ENCODE measurements at places on chromosomes 7 and 10. TPM values are rescaled to one million over a fixed set of nuclear protein-coding genes. Genes with fewer than 3 reads are reported as not detected.

Gene PDZD8
- 33.3 TPM for total RNA-seq

Gene GIMAP5
- 30.8 TPM for total RNA-seq

Gene PDE1C
- 31.8 TPM for total RNA-seq

Gene PNLIPRP3
- not detected for total RNA-seq

Gene AGR2
- not detected for total RNA-seq

Gene OR2A5
- total RNA-seq, result not detected

Gene ZNF488
- total RNA-seq, result 1.0 TPM

Gene CLDN4
- total RNA-seq, result 0.42 TPM

- H3K27me3 ChIP-seq, result no peaks in the 10 kb centered on the region
- no peak for DNase-seq
- H3K36me3 ChIP-seq, result no peaks in the 10 kb centered on the region
- no peaks in the 10 kb centered on the region for H3K4me1 ChIP-seq
- H3K27ac ChIP-seq, result no peak overlapping the region
Measured at GRCh38 chr10:132907821-132908620, 34.3 kb downstream of the CFAP46 start.

- no peak for DNase-seq
- H3K4me1 ChIP-seq, result no peaks in the 10 kb centered on the region
- H3K27ac ChIP-seq, result no peak overlapping the region
- H3K27me3 ChIP-seq, result no peaks in the 10 kb centered on the region
- H3K36me3 ChIP-seq, result no peaks in the 10 kb centered on the region
- no peak overlapping the region for H3K4me3 ChIP-seq
Measured at GRCh38 chr10:111360260-111360925, 283.6 kb downstream of the ADRA2A start.

- no peaks in the 10 kb centered on the region for H3K27me3 ChIP-seq
- no peak for DNase-seq
- no peaks in the 10 kb centered on the region for H3K36me3 ChIP-seq
- no peaks in the 10 kb centered on the region for H3K4me1 ChIP-seq
- H3K27ac ChIP-seq, result no peak overlapping the region
Measured at GRCh38 chr7:45985902-45986301, 64.8 kb upstream of the IGFBP3 start.

DNA sequence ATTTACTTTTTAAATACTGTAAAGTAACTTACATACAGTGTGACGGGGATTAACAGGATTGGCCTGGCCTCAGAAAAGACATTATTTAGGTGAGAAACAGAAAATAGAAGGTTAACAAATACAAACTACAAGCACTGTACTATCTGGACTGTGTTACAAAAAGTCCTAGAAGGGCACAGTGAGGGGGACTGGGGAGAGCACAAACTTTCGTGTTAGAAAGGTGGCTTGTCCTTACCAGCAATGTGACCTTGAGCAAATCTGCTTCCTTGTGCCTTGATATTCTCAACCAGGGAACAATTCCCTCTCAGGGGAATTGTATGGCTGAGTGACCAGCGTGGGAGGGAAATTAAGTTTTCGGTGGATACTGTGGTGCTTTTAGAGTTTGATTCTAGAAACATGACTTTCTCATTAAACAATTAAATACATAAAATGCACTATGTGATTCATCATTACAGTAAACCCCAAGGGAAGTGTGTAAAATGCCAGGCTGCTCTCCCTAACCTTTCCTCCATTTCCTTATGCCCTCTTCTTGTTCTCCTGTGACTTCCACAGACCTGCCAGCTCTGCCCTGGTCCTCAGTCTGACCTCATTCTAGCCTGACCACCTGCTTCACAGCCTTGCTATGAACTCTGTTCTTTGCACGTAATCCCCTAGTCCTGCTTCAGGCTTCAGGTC, 57.7 kb downstream of the OSBPL3 start:
- no peak overlapping the region for H3K27ac ChIP-seq
- H3K36me3 ChIP-seq, result no peaks in the 10 kb centered on the region

GRCh38 chr7:4803397-4804241, 28.2 kb downstream of the AP5Z1 start:
- H3K4me3 ChIP-seq, result no peak overlapping the region
- H3K27ac ChIP-seq, result no peak overlapping the region
- DNase-seq, result no peak
- no peaks in the 10 kb centered on the region for H3K27me3 ChIP-seq
- no peaks in the 10 kb centered on the region for H3K4me1 ChIP-seq
- no peaks in the 10 kb centered on the region for H3K36me3 ChIP-seq

GRCh38 chr10:101563007-101563406, 25.1 kb downstream of the POLL start:
- peaks cover 83% of the 10 kb centered on the region for H3K27me3 ChIP-seq
- DNase-seq, result no peak
- H3K4me3 ChIP-seq, result no peak overlapping the region
- no peaks in the 10 kb centered on the region for H3K36me3 ChIP-seq

GRCh38 chr7:2362385-2363088, 7.9 kb downstream of the EIF3B start:
- H3K27me3 ChIP-seq, result no peaks in the 10 kb centered on the region
- no peak for DNase-seq
- no peak overlapping the region for H3K27ac ChIP-seq

DNA sequence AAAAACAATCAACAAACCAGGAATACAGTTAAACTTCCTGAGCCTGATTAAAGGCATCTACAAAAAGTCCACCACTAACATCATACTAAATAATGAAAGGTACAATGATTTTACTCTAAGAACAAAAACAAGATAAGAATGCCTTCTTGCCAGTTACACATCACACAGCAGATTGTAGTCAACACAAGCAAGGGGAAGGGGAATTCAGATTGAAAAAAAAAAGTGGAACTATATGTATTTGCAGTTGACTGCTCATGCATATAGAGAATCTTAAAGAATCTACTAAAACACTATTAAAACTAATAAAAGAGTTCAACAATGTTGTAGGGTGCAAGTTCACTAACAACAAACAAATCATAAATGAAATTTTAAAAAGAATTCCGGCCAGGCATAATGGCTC, 28.5 kb downstream of the ZNF33B start:
- H3K4me1 ChIP-seq, result no peaks in the 10 kb centered on the region
- DNase-seq, result no peak
- H3K27me3 ChIP-seq, result no peaks in the 10 kb centered on the region
- no peak overlapping the region for H3K27ac ChIP-seq

GRCh38 chr7:158710651-158711102, 6.1 kb upstream of the NCAPG2 start:
- H3K27me3 ChIP-seq, result no peaks in the 10 kb centered on the region
- DNase-seq, result no peak
- H3K36me3 ChIP-seq, result no peaks in the 10 kb centered on the region
- H3K27ac ChIP-seq, result no peak overlapping the region
- no peak overlapping the region for H3K4me3 ChIP-seq
- H3K4me1 ChIP-seq, result peaks cover 7% of the 10 kb centered on the region

DNA sequence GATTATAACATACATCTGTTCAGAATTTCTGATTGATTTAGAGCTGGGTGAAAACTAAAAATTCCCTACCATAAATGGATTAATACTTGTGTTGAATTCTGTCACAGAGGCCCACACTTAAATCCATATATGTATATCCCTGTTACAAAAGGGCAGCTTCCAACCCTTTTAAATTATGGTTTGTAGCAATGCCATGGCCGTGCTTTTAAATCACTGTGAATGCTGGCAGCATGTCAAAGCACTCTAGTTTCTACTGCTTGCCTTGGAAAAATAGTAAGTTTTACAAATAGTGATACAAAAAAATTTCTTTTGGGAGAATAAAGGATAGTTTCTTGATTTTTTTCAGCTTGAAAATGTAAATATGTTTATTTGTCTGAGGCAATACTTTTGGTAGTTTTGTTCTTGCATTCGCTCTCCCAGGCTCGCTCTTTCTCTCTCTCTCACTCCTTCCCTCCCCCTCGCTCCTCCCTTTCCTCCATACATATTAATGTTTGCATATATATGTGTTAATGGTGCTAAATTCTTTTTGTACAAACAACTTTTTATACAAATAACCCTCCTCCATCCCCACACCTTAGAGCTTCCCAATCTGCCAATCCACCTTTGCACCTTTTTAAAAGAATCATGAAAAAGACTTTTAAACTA, 29.8 kb downstream of the TES start:
- no peaks in the 10 kb centered on the region for H3K36me3 ChIP-seq
- H3K27ac ChIP-seq, result no peak overlapping the region
- H3K27me3 ChIP-seq, result no peaks in the 10 kb centered on the region
- no peak overlapping the region for H3K4me3 ChIP-seq

DNA sequence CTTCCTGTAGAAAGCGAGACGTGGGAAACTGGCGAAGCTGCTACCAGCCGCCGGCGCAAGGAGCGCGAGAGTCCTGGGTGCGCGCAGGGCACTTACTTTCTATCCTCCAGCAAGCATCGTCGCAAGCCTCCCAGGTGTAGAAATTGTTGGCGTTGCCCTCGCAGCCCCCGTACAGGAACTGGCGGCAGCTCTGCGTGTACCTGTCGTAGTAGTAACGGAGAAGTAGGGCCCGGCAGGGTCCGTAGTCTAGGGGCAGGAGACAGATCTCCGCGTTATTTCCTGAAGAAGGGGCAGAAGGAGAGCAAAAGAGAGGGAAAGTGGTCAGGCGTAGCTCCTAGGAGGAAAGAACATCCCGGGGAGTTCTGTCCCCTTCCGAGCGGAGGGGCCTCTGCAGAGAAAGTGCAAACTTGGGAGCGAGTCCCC, 501 bp downstream of the TFPI2 start:
- H3K36me3 ChIP-seq, result no peaks in the 10 kb centered on the region
- no peaks in the 10 kb centered on the region for H3K27me3 ChIP-seq
- DNase-seq, result no peak
- peak overlapping the region; percentile 56 for H3K4me3 ChIP-seq

GRCh38 chr7:78420001-78420400, 621.4 kb downstream of the PHTF2 start:
- no peak overlapping the region for H3K4me3 ChIP-seq
- no peak for DNase-seq
- no peaks in the 10 kb centered on the region for H3K27me3 ChIP-seq
- H3K27ac ChIP-seq, result no peak overlapping the region

DNA sequence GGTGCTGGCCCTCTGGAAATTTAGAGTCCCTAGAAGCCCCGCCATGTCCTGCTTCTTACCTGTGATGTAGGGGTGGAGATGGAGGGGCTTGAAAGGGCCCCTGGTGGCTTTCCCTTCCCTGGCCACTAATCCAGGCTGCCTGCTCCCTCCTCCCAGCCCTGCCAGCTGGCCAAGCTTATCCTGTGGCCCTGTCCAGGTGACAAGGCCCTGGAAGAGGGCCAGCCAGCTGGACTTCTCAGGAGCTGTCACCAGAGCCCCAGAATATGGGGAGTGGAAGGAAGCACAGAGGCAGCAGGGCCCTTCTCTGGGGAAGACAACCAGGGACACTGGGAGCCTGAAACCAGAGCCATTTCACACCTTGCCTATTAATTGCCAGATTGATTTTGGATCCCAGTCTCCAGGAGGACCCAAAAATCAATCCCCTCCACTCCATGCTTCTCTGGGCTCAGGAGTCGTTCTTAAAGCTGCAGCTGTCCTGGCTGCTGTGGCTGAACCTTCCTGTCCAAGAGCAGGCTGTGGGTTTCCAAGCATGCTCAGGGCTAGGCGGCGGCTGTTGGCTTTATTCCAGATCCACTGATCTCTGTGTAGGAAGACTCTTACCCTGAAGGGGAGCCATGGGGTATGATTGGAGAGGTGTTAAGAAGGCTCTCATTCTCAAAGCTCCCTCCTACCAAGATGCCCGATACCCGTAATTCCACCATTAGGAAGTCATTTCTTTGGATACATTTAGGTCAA, 52.6 kb upstream of the PCBD1 start:
- H3K36me3 ChIP-seq, result no peaks in the 10 kb centered on the region
- no peaks in the 10 kb centered on the region for H3K27me3 ChIP-seq

DNA sequence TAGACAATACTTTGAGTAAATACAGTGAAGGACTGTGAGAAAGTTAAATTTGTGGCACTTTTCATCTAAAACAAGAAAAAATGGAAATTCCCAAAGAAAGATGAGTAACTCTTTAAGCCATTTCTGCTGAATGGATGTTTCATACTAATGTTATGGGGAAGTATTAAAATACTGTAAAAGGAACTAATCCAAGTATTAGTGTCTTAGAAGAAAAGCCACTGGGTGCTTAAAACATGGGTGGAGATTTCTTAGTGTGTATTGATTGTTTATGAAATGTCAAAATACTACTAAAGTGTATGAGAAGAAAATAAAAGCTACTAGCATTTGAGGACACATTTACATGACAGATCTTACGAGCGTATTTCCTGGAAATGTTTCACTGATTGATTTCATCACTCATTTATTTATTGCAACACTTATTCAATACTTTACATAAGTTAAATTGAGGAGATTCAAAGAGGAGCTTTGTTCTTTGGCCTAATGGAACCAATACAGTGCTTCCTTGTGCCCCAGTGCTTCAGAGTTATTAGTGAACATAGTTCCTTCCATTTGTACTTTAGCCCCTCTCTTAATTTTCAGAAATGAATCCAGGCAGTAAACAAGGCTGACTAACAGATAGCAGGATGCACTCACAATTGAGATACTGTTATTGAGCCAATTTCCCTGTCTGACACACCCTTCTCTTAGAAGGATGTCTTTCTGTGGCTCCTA, 155.5 kb upstream of the AHR start:
- H3K36me3 ChIP-seq, result no peaks in the 10 kb centered on the region
- peak overlapping the region; percentile 8 for H3K27ac ChIP-seq
- no peaks in the 10 kb centered on the region for H3K27me3 ChIP-seq

- no peak for DNase-seq
- H3K4me1 ChIP-seq, result no peaks in the 10 kb centered on the region
- no peaks in the 10 kb centered on the region for H3K36me3 ChIP-seq
- H3K4me3 ChIP-seq, result no peak overlapping the region
Measured at GRCh38 chr7:107691716-107692115, 31.1 kb downstream of the SLC26A4 start.

DNA sequence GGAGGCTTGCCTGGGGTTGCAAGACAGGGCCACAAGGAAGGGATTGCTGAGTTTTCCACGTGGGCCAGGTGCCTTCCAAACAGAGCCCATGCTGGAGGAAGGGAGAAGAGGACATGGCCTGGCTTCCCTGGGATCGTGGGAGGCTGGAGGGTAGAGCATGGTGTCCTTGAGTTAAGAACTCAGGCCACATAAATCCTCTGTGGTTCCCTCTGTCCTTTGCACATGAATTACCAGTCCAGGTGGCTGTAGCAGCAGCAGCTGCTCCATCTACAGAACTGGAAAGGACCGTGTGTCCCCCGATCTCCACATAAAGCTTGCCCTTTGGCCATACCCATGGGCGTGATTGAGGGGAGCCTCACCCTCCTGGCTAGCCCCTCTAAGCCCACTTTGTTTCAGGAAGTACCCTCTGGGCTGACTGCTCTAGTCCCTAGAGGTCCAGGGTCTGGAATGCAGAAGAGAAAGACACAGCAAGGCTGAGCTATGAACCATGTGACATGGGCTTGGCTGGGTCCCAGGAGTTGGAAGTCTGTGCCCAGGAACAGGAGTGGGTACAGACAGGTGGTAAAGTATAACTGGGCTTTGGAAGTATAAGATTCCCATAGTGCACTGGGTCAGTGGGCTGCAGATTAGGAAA, 84.9 kb downstream of the C10orf105 start:
- H3K4me1 ChIP-seq, result peaks cover 16% of the 10 kb centered on the region
- no peak for DNase-seq
- no peak overlapping the region for H3K4me3 ChIP-seq
- H3K27me3 ChIP-seq, result no peaks in the 10 kb centered on the region

DNA sequence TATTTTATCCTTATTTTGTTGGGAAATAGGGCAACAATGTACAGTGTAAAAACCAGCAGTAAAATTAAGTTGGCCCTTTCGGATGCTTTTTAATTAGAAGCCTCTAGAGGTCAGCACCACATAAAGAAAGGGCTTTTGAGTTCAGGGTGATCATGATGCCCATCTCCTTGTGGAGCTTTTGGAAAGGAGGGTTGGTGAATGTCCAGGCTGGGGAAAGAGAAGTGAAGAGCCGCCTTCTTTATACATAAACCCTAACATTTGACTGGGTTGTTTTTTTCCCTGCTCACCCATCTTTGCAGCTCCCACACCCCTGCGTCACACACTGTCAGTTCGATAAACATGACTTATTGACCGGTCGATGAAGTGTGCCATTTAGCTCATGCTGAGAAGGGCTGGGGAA, 29.8 kb downstream of the MTURN start:
- H3K36me3 ChIP-seq, result no peaks in the 10 kb centered on the region
- DNase-seq, result no peak
- H3K27me3 ChIP-seq, result no peaks in the 10 kb centered on the region
- H3K4me1 ChIP-seq, result peaks cover 48% of the 10 kb centered on the region

Measured in tibial nerve (tissue), 4 donors.